ENCODE measurements at places on chromosomes 5 and 9. TPM values are rescaled to one million over a fixed set of nuclear protein-coding genes. Genes with fewer than 3 reads are reported as not detected.

The ATP6V1G1 gene
- total RNA-seq, result 123 TPM

The PPP3R2 gene
- not detected for total RNA-seq

The CTXN3 gene
- not detected for total RNA-seq

The TNFAIP8 gene
- total RNA-seq, result 51.8 TPM

The TMEM215 gene
- not detected for total RNA-seq

The TMEM203 gene
- 34.0 TPM for total RNA-seq

The CTNND2 gene
- total RNA-seq, result 6.5 TPM

The SLC25A2 gene
- 0.50 TPM for total RNA-seq

The CDKN2B gene
- total RNA-seq, result 7.0 TPM

The GLDC gene
- 38.8 TPM for total RNA-seq

The GOLM1 gene
- total RNA-seq, result 79.4 TPM

The C1QTNF2 gene
- 0.11 TPM for total RNA-seq

The TAF1L gene
- total RNA-seq, result not detected

The SLC6A18 gene
- total RNA-seq, result not detected

The FCN1 gene
- total RNA-seq, result not detected

The NUTM2F gene
- not detected for total RNA-seq

The ITK gene
- total RNA-seq, result 0.38 TPM

GRCh38 chr5:149794487-149794971 lies 64.4 kb downstream of the PPARGC1B start:
- H3K36me3 ChIP-seq, result no peaks in the 10 kb centered on the region
- no peak overlapping the region for H3K27ac ChIP-seq
- peaks cover 3% of the 10 kb centered on the region for H3K4me1 ChIP-seq
- no peak overlapping the region for H3K4me3 ChIP-seq
- H3K27me3 ChIP-seq, result no peaks in the 10 kb centered on the region

DNA sequence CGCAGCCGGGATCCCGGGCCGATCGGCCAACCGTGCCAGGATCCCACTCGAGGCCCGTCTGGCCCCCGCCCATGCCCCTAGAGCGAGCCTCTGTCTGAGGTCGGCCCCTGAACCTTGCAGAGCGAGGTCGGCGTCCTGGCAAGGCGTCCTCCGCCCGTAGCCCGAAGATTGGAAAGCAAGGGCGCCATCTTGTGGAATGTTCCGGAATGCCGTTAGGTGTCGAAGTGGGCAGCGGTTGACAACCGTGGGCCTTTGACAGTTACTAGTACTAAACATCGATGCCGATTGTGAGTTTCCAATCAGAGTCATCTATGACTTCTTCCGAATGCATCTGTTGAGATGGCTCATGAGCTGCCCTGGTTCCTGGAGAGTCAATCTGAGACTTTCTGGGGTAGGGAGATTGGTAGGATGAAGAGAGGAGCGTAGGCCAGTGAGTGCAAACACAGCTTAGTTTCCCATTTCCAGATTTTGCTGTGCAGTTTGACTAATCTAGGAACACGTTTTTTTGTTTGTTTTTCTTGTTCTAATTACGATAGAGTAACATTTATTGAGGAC lies 923 bp upstream of the PLK2 start:
- peak overlapping the region; percentile 82 for H3K27ac ChIP-seq
- H3K4me1 ChIP-seq, result no peaks in the 10 kb centered on the region
- H3K4me3 ChIP-seq, result peak overlapping the region; percentile 98
- DNase-seq, result peak; percentile 98

DNA sequence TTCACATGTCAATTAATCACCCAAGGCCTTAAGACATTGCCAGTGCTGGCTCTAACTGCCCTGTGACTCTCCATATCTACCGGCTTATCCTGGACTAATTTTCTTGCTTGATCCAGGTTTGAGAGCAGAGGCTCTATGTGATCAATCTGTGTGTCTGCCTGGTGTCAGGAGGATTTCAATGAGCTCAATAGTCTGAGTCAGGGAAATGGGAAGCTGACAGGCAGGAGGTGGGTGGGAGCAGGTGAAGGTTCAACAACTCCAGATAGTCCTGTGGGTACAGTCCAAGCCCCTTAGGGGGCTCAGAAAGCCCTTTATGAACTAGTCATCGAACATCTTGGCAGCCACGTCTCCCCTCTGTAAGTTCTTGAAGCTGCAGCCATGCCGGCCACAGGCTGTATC lies 72.2 kb downstream of the SHB start:
- H3K27ac ChIP-seq, result no peak overlapping the region
- H3K4me3 ChIP-seq, result no peak overlapping the region
- no peaks in the 10 kb centered on the region for H3K27me3 ChIP-seq

- peaks cover 53% of the 10 kb centered on the region for H3K36me3 ChIP-seq
- DNase-seq, result no peak
- no peak overlapping the region for H3K4me3 ChIP-seq
- no peaks in the 10 kb centered on the region for H3K27me3 ChIP-seq
Observed at GRCh38 chr9:128258326-128258725, 17.5 kb downstream of the GOLGA2 start.

GRCh38 chr9:32378993-32379729 lies 5.3 kb upstream of the ACO1 start:
- H3K27ac ChIP-seq, result no peak overlapping the region
- peak; percentile 71 for DNase-seq
- H3K4me1 ChIP-seq, result no peaks in the 10 kb centered on the region
- no peaks in the 10 kb centered on the region for H3K36me3 ChIP-seq
- H3K27me3 ChIP-seq, result peaks cover 43% of the 10 kb centered on the region
- no peak overlapping the region for H3K4me3 ChIP-seq

DNA sequence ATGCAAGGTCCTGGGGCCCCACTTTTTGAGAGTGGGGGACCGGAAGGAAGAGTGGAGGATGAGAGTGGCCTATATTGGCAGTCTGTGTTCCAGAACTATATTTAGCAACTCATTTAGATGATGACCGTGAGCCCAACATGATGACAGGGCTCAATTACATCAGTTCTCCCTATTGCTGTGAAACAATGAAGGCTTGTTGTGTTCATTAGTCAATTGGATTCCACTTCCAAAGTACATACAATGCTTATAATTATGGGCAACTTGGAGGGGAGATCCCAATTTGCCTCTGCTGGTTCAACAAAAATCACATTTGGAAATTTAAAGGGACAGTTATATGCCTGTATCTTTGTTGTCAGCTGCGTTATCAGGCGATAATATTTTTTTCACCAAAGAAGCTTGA lies 91.1 kb downstream of the TARS1 start:
- no peak for DNase-seq
- H3K27ac ChIP-seq, result no peak overlapping the region

GRCh38 chr9:78918976-78919375 lies 622.1 kb downstream of the PSAT1 start:
- no peaks in the 10 kb centered on the region for H3K27me3 ChIP-seq
- DNase-seq, result no peak
- no peak overlapping the region for H3K27ac ChIP-seq
- no peaks in the 10 kb centered on the region for H3K4me1 ChIP-seq

DNA sequence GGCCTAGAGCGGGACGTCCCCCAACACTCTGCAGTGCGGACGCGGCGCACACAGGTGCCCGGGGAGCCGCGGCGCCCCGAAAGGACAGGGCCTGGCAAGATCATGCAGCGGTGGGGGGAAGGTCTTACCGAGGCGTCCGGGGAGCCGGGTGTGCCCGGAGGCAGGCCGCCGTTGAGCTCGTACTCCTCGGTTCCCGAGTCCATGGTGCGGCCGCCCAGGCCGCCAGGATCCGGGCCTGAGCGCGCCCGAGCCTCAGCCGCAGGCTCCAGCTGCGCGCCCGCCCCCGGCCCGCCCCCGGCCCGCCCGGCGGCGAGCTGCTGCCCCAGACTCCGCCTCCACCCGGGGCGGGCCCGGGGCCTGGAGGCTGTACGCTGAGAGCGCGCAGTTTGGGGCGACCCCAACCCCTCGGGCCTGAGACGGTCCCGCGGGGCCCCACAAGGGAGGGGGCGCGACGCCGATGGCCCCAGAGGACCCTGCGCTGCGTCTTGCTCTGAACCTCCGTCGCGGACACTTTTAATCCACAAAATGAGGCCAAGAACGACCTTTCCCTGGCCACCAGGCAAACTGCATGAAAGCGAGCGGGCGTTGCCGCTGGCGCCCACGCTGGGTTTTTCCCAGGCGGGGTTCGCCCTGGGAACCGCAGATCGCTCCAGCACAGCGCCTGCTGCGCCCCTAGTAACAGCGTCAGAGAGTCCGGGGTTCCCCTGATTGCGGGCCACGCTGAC lies at the start of gene NINJ1:
Gene NINJ1 (minus strand): TSS at position 237 of the 725 bp plus-strand sequence. CDS start 34 bp downstream, at position 203.
- H3K27ac ChIP-seq, result peak within 1 kb of the TSS; percentile 57
- peak; percentile 87 for DNase-seq
- peaks cover 10% of the 10 kb centered on the region for H3K27me3 ChIP-seq
- H3K4me3 ChIP-seq, result peak within 1 kb of the TSS; percentile 82

DNA sequence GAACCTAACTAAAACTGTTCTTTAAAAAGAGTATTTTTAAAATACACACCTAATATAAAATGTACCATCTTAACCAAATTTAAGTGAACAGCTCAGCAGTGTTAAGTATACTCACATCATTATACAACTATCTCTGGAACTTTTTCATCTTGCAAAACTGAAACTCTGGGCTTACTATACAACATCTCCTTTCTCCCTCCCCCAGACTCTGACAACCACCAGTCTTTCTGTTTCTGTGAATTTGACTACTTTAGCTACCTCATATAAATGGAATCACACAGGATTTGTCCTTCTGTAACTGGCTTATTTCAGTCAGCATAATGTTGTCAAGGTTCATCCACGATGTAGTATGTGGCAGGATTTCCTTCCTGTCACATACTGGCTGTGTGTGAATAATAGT lies 93.5 kb downstream of the FOXD1 start:
- DNase-seq, result no peak
- H3K27me3 ChIP-seq, result no peaks in the 10 kb centered on the region
- H3K36me3 ChIP-seq, result no peaks in the 10 kb centered on the region
- H3K4me1 ChIP-seq, result peaks cover 8% of the 10 kb centered on the region
- H3K4me3 ChIP-seq, result no peak overlapping the region
- H3K27ac ChIP-seq, result no peak overlapping the region

DNA sequence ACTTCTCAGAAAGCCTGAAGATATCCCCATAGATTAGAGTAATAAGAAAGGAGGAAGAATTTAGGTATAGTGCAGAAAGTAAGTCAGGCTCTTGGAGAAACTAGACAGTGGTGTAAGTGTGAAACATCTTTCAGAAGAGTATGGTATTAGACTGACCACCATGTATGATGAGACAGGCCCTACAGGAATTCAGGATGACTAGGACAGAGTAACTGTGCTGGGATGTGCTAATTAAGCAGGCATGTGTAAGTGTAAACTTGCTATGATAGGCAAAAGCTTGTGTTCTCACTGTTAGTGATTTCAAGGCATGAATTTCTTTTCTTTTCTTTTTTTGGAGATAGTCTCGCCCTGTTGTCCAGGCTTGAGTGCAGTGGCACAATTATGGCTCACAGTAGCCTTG lies 70.8 kb downstream of the RAB24 start:
- no peak overlapping the region for H3K4me3 ChIP-seq
- no peak overlapping the region for H3K27ac ChIP-seq
- no peaks in the 10 kb centered on the region for H3K4me1 ChIP-seq
- DNase-seq, result no peak

- H3K36me3 ChIP-seq, result peaks cover 63% of the 10 kb centered on the region
- H3K4me1 ChIP-seq, result no peaks in the 10 kb centered on the region
- H3K4me3 ChIP-seq, result no peak overlapping the region
- no peak for DNase-seq
- no peaks in the 10 kb centered on the region for H3K27me3 ChIP-seq
- H3K27ac ChIP-seq, result no peak overlapping the region
Observed at GRCh38 chr9:135941288-135941995, 19.7 kb downstream of the UBAC1 start.

DNA sequence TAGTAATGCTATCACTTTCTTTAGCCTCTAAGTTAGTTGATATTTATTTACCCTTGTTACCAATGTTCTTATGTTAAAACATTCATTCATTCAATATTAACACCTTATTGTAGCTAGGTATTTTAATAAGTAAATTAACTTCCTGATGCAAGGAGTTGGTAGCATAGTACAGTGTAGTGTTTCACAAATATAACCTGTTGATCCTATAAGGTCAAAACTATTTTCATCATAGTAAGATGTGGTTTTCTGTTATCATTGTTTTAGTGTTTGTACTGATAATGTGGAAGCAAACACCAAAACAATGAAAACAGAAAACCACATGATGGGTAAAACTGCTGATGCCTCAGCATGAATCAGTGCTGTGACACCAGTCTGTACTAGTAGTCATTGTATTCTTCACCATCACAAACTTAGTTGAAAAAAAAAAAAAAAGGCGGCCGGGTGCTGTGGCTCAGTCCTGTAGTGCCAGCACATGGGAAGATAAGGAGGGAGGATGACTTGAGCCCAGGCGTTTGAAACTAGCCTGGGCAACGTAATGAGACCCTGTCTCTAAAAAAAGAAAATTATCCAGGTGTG lies 36.5 kb downstream of the ZCCHC7 start:
- H3K27ac ChIP-seq, result no peak overlapping the region
- H3K4me3 ChIP-seq, result peak overlapping the region; percentile 13
- H3K4me1 ChIP-seq, result peaks cover 6% of the 10 kb centered on the region
- peaks cover 4% of the 10 kb centered on the region for H3K36me3 ChIP-seq

DNA sequence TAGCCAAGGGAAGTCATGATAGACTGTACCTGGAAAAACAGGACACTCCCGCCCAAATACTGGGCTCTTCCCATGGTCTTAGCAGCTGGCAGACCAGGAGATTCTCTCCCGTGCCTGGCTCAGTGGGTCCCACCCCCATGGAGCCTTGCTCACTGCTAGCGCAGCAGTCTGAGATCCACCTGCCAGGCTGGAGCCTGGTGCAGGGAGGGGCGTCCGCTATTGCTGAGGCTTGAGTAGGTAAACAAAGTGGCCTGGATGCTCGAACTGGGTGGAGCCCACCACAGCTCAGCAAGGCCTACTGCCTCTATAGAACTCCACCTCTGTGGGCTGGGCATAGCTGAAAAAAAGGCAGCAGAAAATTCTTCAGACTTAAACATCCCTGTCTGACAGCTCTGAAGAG lies 10.1 kb upstream of the THG1L start:
- no peak overlapping the region for H3K4me3 ChIP-seq
- no peak for DNase-seq
- no peak overlapping the region for H3K27ac ChIP-seq
- no peaks in the 10 kb centered on the region for H3K4me1 ChIP-seq
- H3K36me3 ChIP-seq, result no peaks in the 10 kb centered on the region

- H3K4me1 ChIP-seq, result peaks cover 4% of the 10 kb centered on the region
- H3K27me3 ChIP-seq, result peaks cover 44% of the 10 kb centered on the region
- no peak overlapping the region for H3K27ac ChIP-seq
- H3K4me3 ChIP-seq, result no peak overlapping the region
Observed at GRCh38 chr5:54908774-54909525, 76.4 kb downstream of the ESM1 start.

- peak; percentile 13 for DNase-seq
- H3K4me1 ChIP-seq, result no peaks in the 10 kb centered on the region
- H3K27ac ChIP-seq, result no peak overlapping the region
- no peak overlapping the region for H3K4me3 ChIP-seq
- peaks cover 17% of the 10 kb centered on the region for H3K27me3 ChIP-seq
- H3K36me3 ChIP-seq, result no peaks in the 10 kb centered on the region
Observed at GRCh38 chr5:133778636-133779035, 166.3 kb upstream of the FSTL4 start.

- H3K36me3 ChIP-seq, result no peaks in the 10 kb centered on the region
- H3K27me3 ChIP-seq, result peaks cover 54% of the 10 kb centered on the region
- peak overlapping the region; percentile 5 for H3K27ac ChIP-seq
- DNase-seq, result no peak
- H3K4me3 ChIP-seq, result peak overlapping the region; percentile 61
Observed at GRCh38 chr9:8718121-8718725, 918.6 kb upstream of the DMAC1 start.

Measured in endodermal cell (in vitro differentiated cells).